Cardiac septum (tissue), 1 donor: ENCODE measurements at places on chromosomes 4 and X. TPM values are rescaled to one million over a fixed set of nuclear protein-coding genes. Genes with fewer than 3 reads are reported as not detected.

GPM6B gene
- total RNA-seq, result 2.0 TPM

TLR10 gene
- total RNA-seq, result 0.22 TPM

RRAGB gene
- 11.9 TPM for total RNA-seq

MAGEA10 gene
- not detected for total RNA-seq
